ENCODE measurements at places on chromosomes 4 and X.

- DNase-seq = no peak
These were observed 50.4 kb downstream of the C4orf50 start for GRCh38 chr4:5967783-5968182.

DNA sequence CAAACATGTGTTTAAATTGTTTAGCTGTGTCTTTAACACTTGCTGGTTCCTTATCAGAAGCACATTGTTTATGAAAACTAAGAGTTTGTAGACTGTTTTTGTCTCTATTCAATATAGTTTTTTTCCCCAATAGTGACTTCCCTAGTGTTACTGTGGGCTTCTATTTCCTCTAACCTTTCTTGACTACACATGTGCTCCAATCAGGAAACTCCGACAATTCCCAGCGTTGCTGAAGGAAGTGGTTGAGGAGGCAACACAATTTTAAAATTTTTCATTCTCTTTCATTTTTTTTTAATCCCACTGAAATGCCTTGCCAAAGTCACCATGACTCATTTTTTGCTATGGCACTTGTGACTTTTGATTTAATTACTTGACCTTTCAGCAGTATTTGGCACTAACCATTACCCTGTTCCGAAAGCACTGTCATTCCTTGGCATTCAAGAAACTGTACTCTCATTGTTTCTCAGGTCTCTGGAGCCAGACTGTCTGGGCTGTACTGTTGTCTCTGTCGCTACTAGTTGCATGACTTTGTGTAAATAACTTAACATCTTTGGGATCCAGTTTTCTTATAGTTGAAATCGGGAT, 67.6 kb upstream of the FREM3 start:
- no peak for DNase-seq

DNA sequence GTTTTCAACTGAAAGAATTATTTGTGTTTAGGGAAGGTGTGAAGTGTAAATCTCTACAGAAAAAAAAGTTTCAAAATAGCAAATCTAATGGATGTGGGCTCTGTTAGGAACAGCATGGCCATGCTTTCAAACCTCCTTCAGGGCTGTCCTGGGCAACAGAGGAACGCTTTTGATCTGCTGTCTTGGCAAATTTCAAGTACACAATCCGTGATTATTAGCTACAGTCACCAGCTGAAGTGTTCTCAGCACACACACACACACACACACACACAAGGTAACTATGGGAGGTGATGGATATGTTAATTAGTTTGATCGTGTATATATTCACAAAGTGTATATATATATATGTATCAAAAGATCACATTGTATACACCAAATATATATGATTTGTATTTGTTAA, 40.5 kb upstream of the HELT start:
- no peak for DNase-seq

- DNase-seq = no peak
These were observed 46.9 kb downstream of the GYPE start for GRCh38 chr4:143858456-143858855.

- DNase-seq = no peak
These were observed 46.9 kb upstream of the STIM2 start for GRCh38 chr4:26813698-26814097.

DNA sequence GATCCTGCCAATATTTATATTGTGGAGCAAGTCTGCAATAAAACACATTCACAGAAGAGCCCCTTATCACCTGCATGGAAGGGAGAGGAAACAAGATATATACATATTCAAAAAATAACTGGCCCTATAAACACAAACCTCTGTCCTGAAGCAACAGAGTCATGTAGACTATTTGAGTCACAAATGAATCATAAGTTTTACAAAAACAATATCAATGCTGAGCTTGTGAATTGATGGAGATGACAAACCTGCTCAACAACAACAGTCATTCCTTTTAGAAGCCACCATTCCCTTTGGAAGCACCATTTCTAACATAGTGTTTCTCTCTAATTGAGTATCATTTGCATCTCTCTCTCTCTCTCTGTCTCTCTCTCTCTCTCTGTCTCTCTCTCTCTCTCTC, 313.9 kb downstream of the MID1IP1 start:
- no peak for DNase-seq

GRCh38 chrX:42189576-42189975, 266.2 kb upstream of the CASK start:
- DNase-seq = no peak

- DNase-seq = no peak
These were observed 115.9 kb downstream of the GPAT3 start for GRCh38 chr4:83651846-83652245.

- DNase-seq = no peak
These were observed 219.9 kb upstream of the PACRGL start for GRCh38 chr4:20480165-20480947.

GRCh38 chrX:31057691-31058090, 14.2 kb downstream of the FTHL17 start:
- no peak for DNase-seq

- no peak for DNase-seq
These were observed 546.9 kb downstream of the BCOR start for GRCh38 chrX:39550795-39551361.

GRCh38 chr4:17619416-17620105, 5.1 kb downstream of the MED28 start:
- DNase-seq = no peak

DNA sequence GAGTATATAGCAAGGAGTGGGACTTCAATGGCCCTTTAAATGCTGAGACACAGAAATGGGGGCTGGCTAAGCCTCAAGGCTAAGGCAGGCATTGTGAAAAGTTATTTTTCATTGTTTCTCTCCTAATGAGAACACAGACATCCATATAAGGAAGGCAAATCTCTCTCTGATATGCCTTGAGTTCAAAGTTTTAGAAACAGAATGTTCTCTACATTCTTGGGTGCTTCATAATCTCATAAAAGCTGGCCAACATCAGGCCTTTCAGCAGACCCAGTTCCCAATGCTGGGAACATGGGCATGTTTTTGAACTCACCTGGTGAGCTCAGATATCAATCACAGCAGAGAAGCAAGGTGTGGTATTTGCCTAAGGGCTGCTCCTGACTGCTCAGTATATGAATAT, 19.4 kb upstream of the RAB40A start:
- no peak for DNase-seq

- DNase-seq = no peak
These were observed 75.1 kb downstream of the NPNT start for GRCh38 chr4:105970371-105970770.

GRCh38 chrX:29461039-29461438, 754.3 kb upstream of the MAGEB2 start:
- DNase-seq = no peak

- DNase-seq = no peak
These were observed 26.6 kb downstream of the ZRSR2 start for GRCh38 chrX:15816886-15817285.

DNA sequence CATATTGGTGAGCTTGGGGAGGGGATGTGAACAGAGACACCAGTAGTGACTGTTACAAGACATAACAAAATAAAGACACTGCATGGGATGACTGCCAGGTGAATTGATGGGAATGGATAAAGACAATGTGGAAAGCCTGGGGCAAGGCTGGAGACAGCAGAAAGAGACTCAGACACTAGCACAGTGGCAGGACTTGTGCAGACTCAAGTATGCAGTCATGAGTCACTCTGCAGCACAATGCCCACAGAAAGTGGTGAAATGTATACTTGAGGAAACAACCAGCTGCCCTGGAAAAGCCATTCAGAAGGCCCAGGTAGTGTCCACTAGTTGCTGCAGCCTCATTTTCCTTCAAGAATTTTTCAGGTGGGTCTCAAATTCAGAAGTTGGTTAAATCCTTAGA, 452.3 kb downstream of the MID1IP1 start:
- DNase-seq = no peak

GRCh38 chrX:9356846-9357245, 108.0 kb upstream of the TBL1X start:
- no peak for DNase-seq

- DNase-seq = no peak
These were observed 128.2 kb upstream of the C1QTNF7 start for GRCh38 chr4:15299627-15300026.

DNA sequence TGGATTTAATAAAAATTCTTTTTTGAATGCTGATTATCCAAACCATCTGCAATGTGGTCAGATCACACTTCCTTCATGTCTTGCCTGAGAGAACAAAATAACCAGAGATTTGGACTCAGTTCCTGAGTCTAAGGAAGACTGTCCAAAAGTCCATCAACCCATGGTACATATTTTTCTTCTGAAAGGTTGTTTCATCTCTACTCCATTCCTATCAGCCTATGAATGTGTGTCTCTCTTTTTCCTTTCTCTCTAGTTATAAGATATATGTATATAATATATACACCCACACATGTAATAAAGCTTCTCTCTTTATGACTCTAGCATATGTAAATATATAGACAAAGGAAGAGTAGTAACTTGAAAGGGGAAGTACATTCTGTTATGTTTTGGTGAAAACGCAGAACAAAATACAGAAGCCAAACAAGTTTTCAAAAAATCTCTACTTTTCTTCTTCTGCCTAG, 226.9 kb downstream of the ARHGAP24 start:
- no peak for DNase-seq

DNA sequence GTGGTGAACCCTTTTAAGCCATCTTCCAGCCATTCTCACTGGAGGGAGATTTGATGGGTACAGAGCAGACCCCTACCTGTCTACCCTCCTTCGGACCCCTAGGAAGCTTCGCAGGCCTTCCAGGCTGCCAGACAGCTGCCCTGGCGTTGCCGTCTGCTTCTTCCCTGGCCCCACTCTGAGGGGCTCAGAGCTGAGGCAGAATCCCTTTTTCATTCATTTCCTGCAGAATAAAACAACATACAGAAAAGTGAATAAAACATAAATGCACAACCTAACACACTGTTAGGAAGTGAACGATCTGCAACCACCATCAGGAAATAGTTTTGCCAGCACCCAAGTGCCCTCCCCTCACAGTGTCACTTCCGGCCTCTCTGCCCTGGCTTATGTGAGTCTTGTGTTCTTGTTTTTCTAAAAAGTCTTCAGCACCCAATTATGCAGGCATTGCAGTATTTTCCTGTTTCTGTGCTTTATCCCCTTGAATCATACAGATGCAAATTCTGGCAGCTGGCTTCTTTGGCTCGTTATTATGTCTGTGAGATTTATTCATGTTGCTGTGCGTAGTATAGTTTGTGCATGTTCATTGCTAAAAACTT, 5.6 kb upstream of the ADD1 start:
- peak; percentile 32 for DNase-seq

DNA sequence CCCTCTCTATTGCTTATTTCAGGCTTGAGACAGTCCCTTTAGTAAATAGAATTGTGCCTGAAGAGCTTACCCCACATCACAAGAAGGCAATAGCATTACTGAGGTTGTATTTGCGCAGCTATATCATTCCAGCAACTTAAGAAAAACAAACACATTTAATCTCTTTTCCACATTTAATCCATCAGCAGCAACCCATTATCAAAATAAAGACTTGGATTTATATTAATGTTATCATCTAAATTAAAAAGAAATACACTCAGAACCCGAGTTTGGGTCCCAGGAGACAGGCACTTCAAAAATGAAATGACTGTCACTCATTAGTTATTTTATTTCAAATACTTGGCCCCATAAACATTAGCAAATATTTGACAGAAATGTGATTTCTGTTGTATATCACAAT, 10.4 kb downstream of the TFDP3 start:
- no peak for DNase-seq

DNA sequence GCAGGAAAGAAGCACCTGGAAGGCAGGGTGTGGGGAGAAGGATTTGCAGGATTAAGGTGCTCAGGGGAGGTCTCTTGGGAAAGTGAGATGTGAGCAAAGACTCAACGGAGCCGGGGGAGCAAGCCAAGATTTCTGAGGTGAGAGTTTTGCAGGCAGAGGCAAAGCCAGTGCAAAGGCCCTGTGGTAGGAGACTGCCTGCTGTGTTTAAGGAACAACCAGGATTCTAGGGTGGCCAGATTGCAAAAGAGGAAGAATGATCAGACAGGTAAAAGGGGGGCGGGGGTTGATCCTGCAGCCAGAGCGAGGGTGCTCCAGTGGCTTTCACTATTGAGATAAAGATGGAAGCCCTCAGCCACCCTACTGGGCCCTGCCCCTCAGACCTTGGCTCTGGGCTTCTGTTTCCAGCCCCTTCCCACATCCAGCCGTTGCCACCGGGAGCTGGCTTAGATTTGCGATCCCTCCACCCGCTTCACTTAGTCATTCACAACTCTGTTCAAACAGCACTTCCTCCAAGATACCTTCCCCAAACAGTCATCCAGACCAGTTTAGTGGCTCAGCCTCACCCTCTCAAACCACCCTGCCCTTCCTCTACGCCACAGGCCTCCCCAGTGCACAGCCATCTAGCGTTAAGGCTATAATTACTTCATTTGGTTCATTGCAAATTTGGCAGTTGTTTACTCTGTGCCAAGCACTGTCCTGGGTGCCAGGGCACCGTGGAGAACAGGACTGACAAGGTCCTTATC, 23.3 kb upstream of the BCOR start:
- no peak for DNase-seq

Measured in stimulated activated CD4-positive, alpha-beta T cell treated with anti-CD3 and anti-CD28 coated beads, Interleukin-15, amount 100 ng/mL, for 1 hour (primary cell).